ENCODE measurements at places on chromosomes 2 and 18.

- DNase-seq: peak; percentile 42
Measured at GRCh38 chr2:9556121-9556743, 602 bp upstream of the ADAM17 start.

- DNase-seq: no peak
Measured at GRCh38 chr2:71129902-71130151, 202 bp downstream of the MCEE start.

DNA sequence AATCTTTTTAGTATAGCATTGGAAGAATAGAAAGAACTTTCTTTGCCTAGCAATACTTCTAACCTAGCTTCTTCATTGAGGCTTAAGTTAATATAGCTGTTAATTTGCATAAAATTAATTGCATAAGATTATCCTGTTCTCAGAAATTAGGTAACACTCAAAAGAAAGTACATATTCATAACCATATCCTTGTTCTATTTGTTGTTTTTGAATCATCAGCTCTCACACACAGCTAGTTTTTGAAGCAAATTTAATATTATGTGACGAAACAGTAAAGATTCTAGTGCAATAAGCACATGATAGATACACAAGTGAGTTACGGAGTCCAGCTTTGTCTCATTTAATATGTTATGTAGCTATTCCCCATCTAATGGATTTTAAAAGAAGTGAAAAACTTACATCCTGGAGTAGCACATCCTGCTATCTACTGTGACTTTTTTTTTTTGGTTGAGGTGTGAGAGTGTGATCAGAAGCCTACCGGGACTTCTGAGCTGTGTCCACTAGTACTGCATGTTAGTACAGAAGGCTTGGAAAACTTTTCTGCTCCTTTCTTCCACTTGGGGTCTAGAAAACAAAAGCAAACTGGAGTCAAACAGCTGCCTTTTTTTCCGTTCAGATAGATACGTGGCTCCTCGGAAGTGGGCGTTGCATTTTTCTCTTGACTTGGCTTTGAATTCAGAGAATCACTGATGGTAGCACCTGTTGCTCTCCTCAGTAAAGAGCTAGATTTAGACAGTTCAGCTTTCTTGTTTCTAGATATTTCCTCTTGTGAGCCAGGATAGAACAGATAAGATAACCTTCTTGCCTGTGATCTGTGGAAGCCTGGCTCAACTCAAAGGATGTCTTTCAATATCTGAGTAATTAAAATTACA is 27.2 kb downstream of the KDM3A start:
- DNase-seq: no peak

DNA sequence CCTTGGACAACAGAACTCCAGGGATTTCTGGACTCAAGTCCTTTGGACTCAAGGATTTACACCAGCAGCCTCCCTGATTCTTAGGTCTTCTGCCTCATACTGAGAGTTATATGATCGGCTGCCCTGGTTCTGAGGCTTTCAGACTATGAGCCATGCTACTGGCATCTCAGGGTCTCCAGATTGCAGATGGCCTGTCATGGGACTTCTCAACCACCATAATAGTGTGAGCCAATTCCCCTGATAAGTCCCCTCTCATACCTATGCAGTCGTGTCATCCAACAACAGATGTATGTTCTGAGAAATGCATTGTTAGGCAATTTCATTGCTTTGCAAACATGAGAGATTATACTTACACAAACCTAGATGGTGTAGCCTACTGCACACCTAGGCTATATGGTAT is 61.4 kb upstream of the MSTN start:
- no peak for DNase-seq

Data from cardiac muscle cell (in vitro differentiated cells and primary cell).